Mesenchymal stem cell (in vitro differentiated cells and primary cell): ENCODE measurements at places on chromosomes 6 and 20.

DNA sequence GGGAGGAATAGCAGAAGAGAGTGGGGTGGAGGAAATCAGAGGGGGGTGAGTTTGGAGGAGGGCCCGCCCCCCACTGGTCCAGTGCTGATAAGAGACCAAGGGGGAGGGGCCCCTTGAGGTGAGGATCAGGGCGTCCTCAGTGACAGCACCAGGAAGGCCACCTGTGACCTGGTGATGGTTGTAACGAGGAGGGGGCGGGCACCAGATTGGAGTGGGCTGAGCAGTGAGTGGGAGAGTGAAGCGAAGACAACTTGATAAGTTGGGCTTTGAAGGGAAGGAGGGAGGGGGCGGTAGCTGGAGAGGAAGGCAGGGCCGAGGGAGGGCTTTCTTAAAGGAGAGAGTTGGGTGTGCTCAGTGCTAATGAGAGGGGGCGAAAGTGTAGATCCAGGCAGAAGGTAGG, 30.7 kb downstream of the CDH22 start:
- DNase-seq = no peak

DNA sequence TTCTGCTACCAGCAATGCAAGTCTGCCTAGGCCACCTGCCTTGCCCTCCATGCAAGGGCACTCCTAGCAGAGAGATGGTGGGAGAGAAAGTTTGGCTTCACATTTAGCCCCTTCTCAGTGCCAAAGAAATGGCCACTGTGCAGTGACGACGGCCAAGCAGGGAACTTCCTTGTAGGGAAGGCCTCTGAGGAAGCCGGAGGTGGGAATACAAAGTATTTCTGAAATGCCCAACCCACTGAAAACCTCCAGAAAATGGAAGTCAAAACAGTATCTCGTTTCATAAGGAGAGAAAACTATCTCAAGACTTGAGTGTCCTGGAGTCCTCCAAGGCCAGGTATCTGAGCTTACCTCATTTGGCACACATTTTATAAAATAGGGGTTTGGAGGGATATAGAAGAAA, 42.7 kb downstream of the JAG1 start:
- DNase-seq = no peak

DNA sequence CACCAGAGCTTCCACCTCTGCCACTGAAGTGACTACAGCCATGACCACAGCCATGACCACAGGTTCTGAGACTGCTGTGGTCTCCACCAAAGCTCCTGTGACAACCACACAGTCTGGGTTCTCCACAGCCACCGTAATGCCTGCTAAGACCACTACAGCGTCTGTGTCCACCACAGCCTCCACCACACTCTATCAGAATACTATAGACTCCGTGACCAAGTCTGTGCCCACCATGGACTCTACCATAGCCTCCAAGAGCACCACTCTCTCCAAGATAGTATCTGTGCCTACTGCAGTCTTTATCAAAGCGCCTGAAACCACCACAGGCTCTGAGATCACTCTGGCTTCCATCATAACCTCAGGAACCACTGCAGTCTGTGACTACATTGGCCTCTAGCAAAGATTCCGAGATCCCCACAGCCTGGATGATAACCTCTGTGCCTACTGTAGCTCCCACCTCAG, 18.3 kb upstream of the MUC21 start:
- no peak for DNase-seq

DNA sequence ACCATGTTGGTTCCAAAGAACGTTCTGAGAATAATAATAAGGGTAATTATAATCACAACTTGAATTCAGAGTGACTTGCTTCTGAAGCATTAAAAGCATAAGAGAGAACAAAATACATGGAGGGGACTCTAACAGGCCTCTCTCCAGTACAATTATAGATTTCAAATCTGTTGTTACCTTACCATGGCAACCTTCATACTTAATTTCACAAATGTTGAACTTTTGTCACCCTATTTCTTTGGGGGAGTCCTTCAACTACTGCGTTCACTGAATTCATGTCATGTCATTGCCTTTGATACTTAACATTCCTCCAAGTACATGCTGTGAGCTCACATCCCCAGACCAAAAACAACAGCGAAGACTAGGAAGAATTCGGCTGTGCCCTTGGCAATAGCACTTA, 104.0 kb downstream of the MKKS start:
- DNase-seq = no peak

DNA sequence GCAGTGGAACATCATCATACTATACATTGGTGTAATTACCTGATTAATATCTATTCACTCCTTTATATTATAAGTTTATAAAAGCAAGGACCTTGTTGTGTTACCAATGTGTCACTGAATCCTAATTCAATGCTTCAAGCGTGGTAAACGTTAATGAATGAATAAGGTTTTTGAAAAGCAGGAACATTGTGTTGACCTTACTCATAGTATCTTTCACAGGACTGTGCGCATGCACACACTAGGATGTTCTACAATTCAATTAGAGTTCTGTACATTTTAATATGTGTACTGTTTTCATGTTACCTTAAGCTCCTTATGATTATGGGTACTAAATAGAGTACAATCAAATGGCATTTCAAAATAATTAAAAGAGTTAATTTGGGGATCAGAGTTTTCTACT, 578.5 kb downstream of the BMP2 start:
- no peak for DNase-seq
